ENCODE measurements at places on chromosomes 2 and 18.
A peak's percentile ranks its signal among the peaks of the same experiment; 100 is the strongest.

DNA sequence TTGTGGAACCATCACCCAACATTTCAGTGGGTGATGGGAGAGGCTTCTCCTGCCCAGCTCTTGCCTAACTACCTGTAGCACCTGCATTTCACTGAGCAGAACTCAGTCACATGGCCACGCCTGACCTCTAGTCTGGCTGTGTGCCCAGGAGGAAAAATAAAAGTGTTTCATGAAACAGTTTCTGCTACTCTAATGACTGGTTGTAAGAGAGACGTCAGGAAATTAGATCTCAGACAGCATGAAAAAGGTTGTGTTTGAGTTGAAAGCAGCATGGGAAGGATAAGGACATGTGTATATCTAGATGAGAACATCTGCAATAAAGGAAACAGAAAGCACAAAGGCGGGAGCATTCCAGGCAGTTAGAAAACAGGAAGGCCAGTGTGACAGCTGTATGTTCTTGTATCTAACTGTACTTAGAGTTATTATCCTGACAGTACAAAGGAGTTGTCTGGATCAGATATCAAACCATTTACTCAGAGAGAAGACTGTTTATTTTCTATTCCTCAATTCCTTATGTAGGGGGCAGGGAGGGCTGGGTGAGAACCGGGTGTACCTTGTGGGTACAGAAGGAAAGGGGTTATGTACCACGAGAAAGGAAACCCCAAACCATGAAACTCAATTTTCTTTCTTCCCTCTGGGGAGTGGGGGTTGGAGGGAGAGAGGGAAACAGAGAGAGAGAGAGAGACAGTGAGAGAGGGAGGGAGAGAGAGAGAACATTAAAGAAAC lies 307.4 kb upstream of the VWC2L start:
- no peak for DNase-seq

DNA sequence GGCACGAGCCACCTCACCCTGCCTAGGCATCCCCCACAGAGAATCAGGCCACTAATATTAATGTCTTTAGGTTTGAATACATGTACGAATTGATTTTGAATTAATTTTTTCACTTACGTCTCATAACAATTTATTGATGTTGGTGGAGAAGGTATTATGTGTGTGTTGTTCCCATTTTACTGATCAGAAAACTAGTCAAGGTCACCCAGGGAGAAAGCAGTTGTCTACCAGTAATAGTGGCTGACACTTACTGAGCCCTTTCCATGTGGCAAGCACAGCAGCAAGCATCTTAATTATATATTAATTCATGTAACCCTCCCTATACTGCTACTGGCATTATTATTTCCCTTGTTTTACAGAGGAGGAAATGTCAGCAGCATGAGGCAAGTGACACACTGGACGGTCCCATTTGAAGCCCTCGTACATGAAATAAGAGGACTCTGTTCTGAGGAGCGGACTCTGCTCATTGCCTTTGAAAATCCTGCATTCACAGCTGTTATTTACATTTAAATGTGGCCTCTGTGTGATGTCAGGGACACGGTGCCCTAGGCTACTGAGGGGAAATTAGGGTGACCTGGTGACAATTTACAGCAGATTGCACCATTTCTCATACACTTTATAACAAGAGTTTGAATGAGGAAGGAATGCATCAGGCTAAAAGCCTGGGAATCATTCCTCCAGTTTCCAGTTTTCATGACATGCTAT lies 30.9 kb upstream of the KCNE4 start:
- DNase-seq, result no peak

DNA sequence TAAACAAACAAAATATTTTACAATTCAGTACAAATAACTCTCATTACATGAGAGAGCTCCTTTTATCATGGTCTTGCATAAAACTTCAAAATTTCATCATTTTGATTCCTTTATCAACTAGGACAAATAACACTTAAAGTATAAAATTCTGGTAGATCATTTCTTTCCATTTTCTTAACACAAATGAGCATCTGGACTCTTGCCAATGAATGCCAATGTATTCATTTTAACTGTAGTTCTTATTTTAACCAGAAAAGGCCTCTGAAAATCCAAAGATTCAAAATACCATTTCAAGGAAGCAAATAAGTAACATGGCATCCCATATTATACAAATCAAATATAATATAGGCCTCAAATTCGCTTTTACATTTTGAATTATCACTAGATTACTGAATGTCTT lies 13.8 kb upstream of the POU3F3 start:
- DNase-seq, result no peak

GRCh38 chr2:99763764-99764163 lies 273.9 kb upstream of the REV1 start:
- DNase-seq, result no peak

- DNase-seq, result no peak
These were observed 93.5 kb upstream of the PARD3B start for GRCh38 chr2:204451766-204452165.

DNA sequence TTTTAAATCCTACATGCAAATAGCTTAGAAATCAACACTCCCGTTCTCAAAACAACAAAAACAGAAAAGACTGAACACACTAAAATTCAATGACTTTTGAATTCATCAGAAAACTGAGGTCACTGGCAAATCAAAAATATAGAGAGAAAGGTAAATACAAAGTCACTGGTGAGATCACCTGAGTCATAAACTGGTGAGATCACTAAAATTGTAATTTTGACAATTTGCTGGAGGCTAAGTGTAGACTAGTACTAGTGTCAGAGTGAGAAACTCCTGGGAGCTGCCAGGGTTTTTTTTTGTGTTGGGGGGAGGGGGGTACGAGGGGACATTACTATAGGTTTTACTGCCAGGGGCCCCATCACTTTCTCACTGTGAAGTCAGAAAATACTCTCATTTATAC lies 1876.0 kb upstream of the CELF4 start:
- no peak for DNase-seq

GRCh38 chr2:111905990-111906735 lies 7.8 kb downstream of the MERTK start:
- no peak for DNase-seq

DNA sequence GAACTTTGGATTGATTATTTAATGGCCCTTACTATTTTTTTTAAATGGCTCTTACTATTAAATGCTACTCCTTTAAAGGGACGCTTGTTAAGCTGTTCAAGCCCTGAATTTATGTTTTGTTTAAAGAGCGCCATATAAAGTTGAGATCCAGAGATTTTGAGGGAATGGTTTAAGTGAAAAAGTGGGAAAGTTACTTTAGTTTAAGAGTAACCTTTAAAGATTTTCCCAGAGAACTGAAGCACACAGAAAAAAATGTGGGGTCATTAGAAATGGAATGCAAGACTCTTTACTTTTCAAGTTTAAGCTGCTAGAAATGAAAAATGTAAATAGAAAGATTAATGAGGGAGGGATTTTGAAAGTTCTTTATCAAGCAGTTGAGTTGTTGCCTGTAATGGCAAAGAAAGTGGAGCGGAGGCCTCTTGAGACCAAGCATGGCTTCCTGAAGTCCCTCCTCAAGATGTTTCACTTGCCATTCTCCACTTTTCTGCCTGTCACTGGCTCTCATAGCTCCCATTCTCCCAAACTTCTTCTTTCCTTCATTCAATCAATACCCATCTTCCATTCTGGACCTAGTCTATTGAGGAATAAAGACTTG lies 93.2 kb downstream of the KCNS3 start:
- DNase-seq, result no peak

GRCh38 chr2:160493227-160494028 lies at the start of gene RBMS1:
Gene RBMS1 (minus strand): TSS chr2:160493807. CDS start chr2:160493363, 444 bp downstream.
- DNase-seq, result no peak

DNA sequence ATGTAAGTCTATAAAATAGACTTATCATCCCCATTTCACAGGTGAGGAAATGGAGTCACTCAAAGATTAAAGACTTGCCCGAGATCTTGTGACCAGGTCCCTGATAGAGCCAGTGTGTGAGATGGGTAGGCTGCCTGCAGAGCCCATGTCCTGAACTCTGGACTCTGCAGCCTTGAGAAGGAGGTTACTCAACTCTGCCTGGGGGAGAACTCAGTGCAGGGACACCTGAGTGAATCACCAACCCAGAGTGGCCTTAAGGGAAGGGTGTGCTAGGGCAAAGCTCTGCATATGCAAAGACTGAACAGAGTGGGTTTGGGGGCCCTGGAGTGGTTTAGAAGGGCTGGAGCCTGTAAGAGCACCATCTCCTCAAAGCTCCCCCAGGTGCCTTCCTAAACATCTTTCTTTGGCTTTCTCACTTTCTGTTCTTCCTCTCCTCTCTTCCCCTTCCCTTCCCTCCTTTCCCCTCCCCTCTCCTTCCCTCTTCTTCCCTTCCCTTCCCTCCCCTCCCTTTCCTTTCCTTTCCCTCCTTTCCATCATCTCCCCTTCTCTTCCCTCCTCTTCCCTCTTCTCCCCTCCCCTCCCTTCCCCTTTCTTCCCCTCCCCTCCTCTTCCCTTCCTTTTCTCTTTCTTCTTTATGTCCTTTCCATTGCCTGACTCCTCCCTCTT lies 67.6 kb downstream of the CELF4 start:
- DNase-seq, result no peak

DNA sequence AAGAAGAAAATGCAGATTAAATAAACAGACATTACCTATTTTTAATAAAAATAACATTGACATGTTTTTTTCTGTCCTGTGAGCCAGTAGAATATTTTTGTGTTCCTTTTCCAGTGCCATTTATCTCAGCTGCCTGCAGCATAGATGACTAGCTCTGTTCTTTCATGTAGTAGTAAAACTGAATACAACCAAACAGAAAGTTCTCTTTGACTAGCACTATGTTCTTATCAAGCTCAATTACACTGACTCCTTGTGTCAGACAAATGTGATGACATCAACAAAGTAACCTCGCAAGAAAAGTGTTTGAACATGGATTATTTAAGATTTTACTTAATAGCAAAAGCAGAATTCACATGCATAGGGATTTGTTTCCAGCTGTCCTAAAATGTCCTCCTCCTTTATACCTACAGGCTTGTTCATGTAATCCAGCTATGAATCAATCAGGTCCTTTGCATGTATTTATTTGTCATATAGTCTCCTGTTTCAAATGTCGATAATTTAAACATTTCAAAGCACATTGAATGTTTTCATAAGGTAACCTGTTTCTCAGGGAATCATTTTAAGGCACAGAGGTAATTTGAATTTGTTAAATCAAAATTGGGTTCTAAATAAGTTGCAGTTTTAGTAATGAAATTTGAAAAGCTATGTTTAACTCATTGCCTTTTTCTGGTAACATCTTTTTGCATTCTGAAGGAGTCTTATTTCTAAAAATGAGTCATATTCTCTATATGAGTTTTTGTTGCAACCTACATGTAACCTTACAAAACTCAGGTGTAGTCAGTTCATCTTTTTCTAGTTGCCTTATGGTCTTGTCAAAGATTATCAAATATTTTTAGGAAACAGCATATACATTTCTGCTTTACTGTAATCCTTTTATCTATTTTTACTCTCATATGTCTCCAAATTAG lies 215.3 kb upstream of the GULP1 start:
- DNase-seq, result no peak

DNA sequence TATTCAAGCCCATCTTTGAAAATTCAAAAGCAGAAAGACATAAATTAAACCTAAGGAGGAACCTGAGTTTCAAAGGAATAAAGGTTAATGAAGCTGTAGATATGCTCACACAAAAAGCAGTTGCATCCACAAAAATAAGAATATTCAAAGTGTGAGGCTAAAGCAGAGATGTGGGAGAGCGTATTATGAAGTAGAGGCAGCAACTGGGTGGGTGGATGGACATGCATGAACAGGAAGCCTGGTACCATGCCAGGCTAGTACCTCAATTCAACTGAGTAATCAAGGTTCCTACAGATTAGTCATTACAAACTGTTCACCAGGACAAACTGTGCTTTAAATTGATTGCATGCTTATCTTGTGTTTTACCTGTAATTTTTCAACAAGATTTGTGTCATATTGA lies 330.0 kb upstream of the PKDCC start:
- no peak for DNase-seq

DNA sequence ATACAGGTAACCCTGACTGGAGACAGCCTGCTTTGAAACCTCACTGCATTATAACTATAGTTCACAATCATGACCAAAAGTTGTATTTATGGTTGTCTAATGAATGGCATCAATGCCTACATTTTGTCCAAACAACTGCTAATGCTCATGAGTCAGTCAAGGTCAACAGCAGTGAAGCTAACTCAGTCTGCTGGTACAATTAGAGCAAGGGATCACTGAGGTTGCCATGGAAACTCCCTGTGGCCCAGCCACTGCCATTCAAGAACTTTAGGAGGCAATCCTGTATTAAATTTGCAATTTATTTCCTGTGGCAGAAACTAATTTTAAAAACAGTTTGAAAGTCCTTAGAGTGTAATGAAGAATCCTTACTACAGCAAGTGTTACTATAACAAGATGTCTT lies 185.1 kb upstream of the SMAD7 start:
- DNase-seq, result peak; percentile 61
